ENCODE measurements at places on chromosomes 16 and 17.

DNA sequence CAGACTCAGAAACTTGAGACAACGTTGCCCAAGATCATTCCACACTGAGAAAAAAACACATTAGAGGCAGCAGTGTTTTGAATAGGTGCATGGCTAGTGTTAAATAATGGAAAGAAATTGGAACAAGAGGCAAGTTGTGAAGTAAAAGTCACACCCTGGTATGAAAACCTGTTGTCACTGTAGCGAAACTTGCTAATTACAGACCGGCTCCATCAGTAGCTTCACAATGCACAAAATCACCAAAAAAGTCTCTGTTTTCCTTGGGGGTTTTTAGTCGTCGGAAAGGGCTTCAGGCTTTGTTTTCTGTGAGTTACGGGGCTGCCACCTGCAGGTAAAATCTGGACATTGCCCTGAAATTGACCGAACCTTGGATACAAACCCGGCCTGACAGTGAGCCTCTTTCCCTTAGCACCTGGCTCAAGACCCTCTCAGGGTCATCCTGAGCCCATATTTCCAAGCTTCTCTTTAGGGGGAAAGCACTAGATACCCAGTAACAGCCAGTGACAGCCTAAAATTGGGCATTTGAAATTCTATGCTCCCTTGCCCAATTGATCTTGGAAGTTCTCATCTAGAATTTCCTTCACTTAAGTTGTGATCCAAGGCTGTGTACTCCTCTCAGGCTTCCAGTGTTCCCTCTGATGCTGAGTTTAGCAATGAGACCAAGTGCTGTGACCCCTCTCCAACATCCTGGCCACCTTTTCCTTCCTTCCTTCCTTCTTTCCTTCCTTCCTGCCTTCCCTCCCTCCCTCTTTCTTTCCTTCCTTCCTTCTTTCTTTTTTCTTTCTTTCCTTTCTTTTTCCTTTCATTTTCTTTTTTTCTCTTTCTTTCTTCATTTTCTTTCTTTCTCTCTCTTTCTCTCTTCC, 7.2 kb upstream of the GRB2 start:
- peak; percentile 38 for DNase-seq

DNA sequence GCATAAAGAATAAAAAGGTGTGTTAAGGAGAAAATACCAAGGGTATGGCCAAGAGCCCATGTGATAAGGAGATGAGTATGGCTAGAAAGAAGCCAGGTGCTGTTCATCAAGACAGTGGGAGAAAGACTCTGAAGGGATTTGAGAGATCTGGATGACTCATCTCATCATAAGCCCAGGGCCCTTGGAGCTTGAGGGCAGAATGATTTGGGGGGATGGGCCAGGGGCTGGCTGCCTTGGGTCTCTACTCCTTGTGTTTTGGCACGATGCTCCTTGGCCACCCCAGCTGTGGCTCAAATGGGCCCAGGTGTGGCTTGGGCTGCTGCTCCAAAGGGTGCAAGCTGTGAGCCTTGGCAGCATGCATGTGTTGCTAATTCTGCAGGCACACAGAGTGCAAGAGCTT, 14.5 kb upstream of the TNFRSF13B start:
- DNase-seq = no peak

GRCh38 chr16:31734265-31734664, 139.3 kb upstream of the ZNF267 start:
- DNase-seq = no peak

- no peak for DNase-seq
Measured at GRCh38 chr16:5438591-5438990, 341.0 kb upstream of the EEF2KMT start.
